ENCODE measurements at places on chromosomes 1 and 21.

DNA sequence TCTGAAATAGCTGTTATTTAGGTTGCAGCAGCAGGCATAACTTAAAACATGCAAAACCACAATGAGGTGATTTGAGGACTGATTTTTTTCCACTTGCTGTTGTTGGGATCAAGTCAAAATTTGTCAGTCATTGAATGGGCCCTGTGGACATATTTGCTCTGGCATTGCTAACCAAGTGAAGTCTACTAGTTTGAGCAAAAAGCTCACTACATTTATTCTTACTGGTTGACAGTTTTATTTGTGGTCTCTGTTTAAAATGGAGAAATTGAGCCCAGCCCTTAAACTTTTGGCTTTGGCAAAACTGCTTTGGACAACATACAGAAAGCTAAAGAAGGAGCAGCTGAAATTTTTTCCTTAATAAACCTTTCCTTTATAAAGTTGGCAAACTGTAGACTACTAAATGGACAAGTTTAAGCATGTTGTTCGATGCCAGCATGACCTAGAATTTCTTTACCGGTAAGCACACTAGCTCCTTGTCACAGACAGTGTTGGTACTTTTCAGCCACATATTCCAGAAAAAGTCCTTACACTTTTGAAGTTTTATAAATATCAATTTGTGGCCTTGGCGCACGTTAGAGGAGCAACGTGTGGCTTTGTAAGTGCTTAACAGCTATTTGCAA is 234.6 kb downstream of the USP25 start:
- DNase-seq: no peak

DNA sequence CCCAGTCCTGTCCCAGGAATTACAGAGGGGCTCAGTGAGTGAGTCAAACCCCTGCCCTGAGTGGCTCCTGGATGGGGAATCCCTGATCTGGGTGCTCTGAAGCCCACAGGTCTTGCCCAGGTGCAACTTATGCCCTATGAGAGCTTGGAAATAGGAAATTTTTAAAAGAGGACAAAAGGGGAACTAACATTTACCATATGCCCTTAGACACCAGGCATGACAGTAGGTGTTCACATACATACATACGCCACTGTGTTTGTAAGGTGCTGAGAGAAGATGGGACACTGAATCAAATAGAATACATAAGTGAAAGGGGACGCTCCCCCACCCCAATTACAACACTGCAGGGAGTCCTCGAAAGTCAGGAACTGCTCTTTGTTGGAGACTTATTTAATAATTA is 1.4 kb downstream of the CFAP45 start:
- no peak for DNase-seq

- peak; percentile 60 for DNase-seq
Measured at GRCh38 chr1:109156916-109157385, 43.0 kb downstream of the ELAPOR1 start.

GRCh38 chr1:176211396-176212165 is 4.5 kb upstream of the COP1 start:
- DNase-seq: no peak

GRCh38 chr1:61338899-61339298 is 256.5 kb downstream of the NFIA start:
- DNase-seq: no peak

GRCh38 chr1:174800216-174800851 is 199.4 kb upstream of the CACYBP start:
- no peak for DNase-seq

- DNase-seq: no peak
Measured at GRCh38 chr1:62397301-62397700, 39.5 kb upstream of the USP1 start.

DNA sequence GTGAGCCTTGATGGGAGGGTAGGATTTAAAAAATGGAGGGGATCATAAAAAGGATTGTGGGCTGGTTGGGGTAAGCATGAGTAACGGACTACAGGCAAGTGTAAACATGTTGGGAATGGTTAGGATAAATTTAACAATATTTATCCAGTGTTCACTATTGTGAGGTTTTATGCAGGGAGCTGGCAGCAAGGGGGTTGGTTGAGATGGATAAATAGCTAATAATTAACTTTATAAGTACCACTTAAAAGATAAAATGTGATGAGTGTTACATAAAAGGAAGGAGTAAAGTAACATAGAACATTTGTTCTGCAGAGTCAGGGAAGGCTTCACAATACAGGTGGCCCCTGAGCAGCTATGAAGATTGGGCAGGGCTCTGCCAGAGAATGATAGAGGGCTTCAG is 109.0 kb downstream of the NGF start:
- no peak for DNase-seq

- DNase-seq: no peak
Measured at GRCh38 chr1:154821083-154821482, 49.0 kb downstream of the KCNN3 start.

GRCh38 chr1:115210302-115210711 is 121.0 kb upstream of the TSPAN2 start:
- no peak for DNase-seq

- DNase-seq: no peak
Measured at GRCh38 chr1:64834734-64835133, 89.9 kb downstream of the RAVER2 start.

DNA sequence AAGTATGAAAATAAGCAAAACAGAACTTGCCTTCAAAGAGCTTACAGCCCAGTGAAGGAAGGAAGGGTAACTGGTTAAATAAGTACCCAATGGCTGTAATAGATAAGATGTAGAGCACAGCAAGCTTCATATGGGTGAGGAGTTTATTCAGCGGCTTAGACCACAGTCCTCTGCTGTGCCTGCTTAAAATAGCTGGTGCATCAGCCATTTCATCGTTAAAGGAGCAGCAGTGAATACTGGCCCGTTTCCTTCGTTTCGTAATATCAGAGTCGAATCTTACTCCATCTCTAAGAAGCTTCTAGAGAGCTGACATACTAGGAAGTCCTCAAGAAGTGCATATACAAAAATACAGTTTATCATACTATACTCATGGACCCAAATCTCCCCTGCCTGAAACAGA is 286.5 kb downstream of the NFIA start:
- DNase-seq: no peak

DNA sequence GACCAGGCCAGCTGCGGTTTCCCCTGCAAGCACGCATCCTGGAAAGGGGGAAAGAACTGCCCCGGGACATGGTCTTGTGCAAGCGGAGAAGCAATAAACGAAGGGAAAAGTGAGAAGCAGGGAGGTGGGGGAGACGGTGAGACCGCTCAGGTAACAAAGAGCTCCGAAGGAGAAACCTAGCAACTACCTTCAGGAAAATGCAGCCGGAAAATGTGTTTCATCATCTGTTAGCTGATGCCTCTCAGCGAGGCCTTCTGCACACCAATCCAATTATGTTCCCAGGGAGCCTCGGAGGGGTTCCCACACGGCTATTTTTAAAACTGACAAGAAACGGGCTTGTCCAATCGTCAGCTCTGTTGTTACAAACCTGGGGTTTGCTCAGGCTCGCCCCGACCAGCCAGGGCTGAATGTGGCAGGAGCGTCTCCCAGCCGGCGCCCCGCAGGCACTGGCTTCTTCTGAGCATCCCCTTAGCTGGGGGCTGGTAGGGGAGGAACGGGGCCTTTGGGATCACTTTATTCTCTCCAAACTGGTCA is 3.4 kb downstream of the RIPK4 start:
- peak; percentile 76 for DNase-seq

GRCh38 chr1:10688409-10688786 is 108.0 kb downstream of the CASZ1 start:
- DNase-seq: no peak

Data from NCI-H526 (cell line).